Suppressor macrophage treated with lipopolysaccharide for 1 hour (primary cell): ENCODE measurements at places on chromosomes 7 and 10.

DNA sequence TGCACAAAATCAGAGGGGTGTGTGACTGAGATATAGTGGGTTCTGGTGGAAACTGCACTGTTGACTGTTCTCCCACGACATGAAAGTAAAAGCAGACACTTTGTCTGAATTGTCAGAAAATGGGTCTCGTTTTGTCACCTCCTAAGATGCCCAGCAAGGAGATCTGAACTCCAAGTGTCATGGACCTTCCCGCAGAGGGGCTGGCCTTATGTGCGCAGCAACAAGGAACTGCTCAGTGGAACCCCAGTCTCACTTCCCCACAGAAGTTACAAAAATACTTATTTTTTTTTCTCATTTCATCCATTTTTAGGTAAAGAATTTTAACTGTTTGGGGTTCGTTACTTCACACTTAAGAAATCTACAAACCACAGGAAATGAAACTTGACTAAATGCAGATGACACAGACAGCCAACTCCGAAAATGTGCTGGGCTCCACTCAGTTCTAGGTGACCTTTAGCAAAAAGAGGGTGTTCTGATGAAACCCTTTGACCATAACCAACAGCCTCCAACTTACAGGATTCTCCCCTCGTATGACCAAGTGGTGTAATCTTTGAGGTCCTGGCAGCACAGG is 115.0 kb downstream of the FAM107B start:
- peak; percentile 81 for DNase-seq

- no peak for DNase-seq
These were observed 3.2 kb upstream of the IL2RA start for GRCh38 chr10:6065406-6065805.

DNA sequence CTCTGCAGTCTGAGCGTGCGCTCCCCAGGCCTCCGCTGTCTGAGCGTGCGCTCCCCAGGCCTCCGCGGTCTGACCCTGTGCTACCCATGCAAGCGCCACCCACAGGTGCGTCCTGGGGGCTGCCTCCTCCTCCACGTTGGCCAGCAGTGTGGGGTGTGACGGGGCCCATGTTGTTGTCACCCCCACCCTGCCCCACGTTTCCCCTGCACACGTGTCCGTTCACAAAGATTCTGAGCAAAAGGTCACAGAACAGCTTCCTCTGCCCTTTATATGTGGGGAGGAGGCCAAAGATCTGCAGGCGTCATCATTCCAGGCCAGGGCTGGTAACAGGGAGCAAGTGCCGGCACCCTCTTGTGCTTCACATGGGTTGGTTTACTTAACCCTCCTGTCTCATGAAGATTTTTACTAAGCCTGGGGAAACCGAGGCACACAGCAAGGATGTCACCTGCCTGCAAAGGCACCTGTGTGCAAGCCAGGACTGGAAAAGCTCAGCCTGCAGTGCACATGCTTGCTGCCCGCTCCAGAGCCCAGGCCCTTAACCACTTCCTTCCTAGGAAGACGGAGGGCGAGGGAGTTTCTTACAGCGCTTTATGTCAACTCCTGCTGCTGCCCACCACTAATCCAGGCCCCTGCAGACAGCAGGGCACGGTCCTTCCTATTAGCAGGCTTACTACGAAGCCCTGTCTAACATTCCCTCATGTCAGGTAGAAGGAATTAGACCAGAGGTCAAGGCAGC is 4.8 kb downstream of the GPR146 start:
- DNase-seq, result peak; percentile 50

DNA sequence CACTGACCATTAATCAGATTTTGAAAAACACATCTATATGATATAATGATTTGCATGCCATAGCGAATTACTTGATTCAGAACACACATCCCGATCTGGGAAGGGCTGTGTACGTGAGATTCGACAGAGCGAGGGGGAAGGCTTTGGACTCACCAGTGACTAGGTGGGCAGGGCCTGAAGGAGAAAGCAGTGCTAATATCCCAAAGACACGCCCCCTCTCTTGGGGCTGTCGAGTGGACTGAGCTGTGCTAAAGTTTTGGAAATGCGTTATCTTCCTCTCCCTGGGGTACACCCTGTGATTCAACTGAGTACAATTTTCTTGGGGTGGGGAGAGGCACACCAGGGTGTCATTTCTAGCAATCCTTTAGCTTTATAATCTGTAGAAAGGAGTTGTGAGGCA is 1.8 kb downstream of the LRRC17 start:
- DNase-seq, result no peak

GRCh38 chr7:151455690-151456089 is 15.7 kb upstream of the CRYGN start:
- no peak for DNase-seq

GRCh38 chr10:21292763-21293517 is 232.5 kb downstream of the SKIDA1 start:
- DNase-seq, result peak; percentile 67

DNA sequence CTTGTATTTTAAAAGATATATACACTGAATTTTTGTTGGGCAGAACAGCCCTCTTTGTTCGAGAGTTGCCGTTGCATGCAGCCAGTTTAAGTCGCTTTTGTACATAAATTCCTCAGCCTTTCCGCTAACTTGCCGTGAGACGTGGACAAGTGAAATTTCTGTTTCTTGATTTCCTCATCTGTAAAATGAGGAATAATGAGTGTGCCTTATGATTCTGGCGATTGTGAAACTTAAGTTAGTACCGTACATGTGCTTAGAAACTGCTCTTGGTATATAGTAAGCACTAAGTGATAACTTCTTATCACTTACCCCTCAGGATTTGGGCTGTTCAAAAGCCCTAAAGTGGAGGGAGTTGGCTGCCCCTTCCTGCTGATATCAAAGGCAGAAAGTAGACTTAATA is 1.4 kb downstream of the CCNJ start:
- peak; percentile 87 for DNase-seq

DNA sequence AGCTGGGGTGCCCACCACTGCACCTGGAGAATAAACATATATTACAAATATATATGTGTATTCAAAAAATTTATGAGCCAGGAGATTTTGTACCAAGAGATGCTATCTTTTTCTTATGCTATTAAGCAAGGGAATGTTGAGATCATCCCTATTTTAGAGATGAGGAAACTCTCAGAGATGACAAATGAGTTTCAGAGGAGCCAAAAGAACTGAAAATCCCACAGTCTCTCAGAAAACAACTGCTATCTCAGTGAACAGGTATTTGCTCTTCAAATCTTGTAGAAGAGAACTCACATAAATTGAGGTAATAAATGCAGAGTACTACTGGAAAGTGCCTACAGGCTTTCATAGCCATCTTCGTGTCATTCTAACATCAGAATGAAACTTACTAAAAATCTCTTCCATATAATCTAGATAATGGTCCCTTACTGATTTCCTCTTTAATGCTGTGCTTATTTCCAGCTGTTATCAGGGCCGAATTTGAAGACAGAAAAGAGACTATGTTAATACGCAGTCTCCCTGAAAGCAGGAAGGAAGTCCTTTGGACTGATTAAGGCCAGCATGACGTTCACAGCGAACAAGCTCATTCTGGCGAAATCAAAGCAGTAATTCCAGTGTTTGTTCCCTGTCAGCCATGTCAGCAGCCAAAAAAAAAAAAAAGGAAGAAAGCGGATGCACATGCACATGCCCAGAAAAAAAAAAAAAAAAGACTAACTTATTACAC is 29.4 kb upstream of the ANAPC16 start:
- DNase-seq, result peak; percentile 95

- DNase-seq, result no peak
These were observed 169.3 kb upstream of the NPSR1 start for GRCh38 chr7:34488766-34489165.

- no peak for DNase-seq
These were observed 23.2 kb downstream of the LYZL2 start for GRCh38 chr10:30606313-30606712.

- DNase-seq, result no peak
These were observed 124.1 kb downstream of the LMBR1 start for GRCh38 chr7:156768698-156769472.

DNA sequence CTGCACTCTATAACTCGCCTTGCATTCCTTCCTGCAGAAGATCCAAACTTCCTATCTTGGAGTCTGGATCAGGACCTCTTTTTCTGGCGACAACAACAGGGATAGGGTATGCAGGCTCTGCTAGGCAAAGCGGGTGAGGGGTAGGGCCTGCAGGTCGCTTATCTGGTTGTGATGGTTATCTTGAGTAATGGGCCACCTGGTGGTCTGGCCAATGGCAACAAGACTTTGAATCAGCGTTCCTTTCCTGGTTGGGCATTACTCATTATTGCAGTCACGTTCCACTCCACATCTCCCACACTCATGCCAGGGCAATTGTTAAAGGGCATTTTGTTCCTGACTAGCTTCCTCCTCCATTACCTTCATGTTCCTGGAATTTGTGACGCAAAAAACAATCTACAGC is 48.4 kb upstream of the PLXDC2 start:
- DNase-seq, result no peak

DNA sequence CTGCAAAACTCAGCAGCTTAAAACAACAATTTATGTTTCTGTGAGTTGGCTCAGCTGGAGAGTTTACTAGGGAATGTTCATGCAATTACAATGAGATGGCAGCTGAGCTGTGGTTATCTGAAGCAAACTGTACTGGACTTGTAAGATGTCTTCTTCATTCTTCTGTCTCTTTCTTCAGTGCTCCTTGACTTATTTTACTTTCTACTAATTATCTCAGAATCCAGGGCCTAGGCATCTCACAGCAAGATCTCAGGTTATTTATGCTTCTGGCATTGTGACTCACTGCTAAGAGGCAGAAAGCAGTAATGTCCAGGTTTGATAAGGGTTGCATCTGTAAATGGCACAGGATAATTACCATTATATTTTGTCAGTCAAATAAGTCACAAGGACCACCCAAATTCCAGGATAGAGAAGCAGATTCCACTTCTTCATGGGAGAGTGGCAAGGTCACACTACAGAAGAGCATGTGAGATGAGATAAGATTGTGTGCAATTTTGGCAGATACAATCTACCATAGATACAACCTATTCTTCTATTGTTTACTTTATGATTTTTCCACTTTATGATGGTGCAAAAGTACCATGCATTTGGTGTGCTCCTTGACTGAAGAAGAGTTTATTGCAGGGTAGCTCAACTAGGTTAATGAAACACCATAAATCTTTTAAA is 16.8 kb downstream of the VIM start:
- no peak for DNase-seq

DNA sequence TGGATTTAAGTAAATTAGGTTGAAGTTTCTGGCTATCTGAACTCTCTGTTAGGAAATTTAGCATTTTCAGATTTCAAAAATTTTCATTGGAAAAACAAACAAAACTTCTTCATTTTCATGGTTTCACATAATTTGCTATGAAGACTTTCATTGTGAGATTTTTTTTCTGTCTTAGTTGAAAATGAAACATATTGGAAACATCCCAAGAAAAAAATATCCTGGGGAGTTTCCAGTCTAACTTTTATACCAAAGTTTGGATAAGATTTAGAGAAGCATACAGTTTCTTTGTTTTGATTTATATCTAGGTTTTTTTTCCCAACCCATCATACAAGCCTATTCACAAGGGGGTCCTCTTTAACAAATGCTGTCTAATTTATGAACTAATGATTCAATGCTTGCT is 300.5 kb upstream of the SEMA3A start:
- no peak for DNase-seq

- no peak for DNase-seq
These were observed 156.2 kb downstream of the DNAJB6 start for GRCh38 chr7:157493017-157493416.

DNA sequence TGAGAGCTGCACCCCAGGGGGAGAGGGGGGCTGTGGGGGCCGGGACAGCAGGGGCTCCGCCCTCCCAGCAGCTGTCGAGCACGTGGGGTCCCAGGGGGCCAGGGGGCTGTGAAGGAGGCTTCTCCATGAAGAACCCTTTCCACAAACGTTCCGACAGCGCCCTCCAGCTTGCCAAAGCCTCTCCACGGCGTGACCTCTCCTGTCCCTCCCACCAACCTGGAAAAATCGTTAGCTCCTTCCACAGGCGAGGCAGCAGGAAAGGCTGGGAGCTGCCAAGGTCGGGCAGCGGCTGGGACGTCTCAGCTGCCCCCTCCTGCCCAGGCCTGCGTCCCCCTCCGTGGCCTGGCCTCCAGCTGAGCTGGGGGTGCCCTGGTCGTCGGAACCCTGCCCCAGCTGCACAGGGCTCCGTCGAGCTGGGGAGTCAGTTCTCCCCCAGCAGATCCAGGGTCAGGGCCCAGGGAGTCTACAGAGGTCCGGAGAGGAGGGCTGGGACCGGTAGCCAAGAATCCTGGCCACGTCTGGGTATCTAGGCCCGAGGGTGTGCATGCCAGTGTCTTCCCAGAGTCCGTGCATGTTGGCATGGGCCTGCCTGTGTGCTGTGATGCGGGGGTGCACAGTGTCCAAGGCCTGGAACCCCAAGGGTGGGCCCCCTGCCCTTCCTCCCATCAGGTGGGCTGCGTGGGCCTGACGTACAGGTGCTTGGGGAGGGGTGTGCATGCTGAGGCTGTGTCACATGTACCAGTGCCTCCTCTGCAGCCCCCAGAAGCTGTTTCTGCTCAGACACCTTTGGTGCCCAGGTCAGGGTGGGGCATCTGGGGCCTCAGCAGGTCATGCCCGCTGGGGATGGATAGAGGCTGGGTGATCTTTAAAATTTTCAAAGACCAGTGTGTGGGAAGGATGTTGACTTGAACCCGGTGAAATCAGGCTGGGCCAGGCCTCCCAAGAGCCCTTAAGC is 66.5 kb downstream of the UNCX start:
- DNase-seq, result no peak

- peak; percentile 43 for DNase-seq
These were observed 822 bp downstream of the ZC3HAV1L start for GRCh38 chr7:139034855-139035585.

GRCh38 chr10:6236349-6237198 is 33.8 kb downstream of the PFKFB3 start:
- peak; percentile 51 for DNase-seq

DNA sequence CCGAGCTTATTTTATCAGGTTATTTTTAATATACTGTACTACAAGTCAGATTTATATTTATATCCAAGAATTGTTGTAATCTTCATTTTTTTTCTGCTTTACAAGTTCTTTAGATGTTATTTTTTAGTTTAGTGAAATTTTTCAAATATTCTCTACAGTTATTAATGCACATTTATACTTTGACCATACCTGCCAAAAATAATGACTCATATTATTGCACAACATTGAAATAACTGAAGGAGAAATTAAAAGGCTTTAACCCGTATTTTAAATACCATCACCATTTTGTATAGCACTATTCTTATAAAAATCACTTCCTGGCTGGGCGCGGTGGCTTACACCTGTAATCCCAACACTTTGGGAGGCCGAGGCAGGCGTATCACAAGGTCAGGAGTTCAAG is 278.5 kb downstream of the BICC1 start:
- DNase-seq, result no peak

DNA sequence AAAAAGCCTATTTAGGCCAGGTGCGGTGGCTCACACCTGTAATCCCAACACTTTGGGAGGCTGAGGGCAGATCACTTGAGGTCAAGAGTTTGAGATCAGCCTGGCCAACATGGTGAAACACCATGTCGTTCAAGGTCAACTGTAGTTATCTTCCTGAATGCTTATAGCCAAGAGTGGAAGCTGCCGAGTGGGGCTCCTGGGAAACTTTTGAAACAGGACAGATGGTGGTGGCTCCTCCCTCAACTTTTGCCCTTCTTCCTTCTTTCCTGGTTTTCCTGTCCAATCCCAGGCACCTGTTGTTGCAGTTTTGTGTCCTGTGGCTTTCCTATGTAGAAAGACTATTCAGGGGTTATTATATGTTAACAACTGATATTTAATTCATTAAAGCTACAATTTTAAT is 8.7 kb upstream of the PPIA start:
- DNase-seq, result no peak

- no peak for DNase-seq
These were observed 164.4 kb upstream of the FEZF1 start for GRCh38 chr7:122468945-122469344.
